ENCODE measurements at places on chromosomes 5 and 9. TPM values are rescaled to one million over a fixed set of nuclear protein-coding genes. Genes with fewer than 3 reads are reported as not detected.

PCDHA9 gene
- 0.14 TPM for total RNA-seq

GRCh38 chr5:174325431-174325830, 279.9 kb downstream of the NSG2 start:
- no peaks in the 10 kb centered on the region for H3K4me1 ChIP-seq
- no peak overlapping the region for H3K4me3 ChIP-seq
- H3K27me3 ChIP-seq = no peaks in the 10 kb centered on the region
- no peak overlapping the region for H3K27ac ChIP-seq
- H3K36me3 ChIP-seq = no peaks in the 10 kb centered on the region
- DNase-seq = peak; percentile 37

- no peaks in the 10 kb centered on the region for H3K27me3 ChIP-seq
- H3K4me3 ChIP-seq = peak overlapping the region; percentile 69
- H3K27ac ChIP-seq = peak overlapping the region; percentile 100
- peaks cover 52% of the 10 kb centered on the region for H3K36me3 ChIP-seq
Observed at GRCh38 chr9:35070823-35071813, 1.3 kb downstream of the VCP start.

DNA sequence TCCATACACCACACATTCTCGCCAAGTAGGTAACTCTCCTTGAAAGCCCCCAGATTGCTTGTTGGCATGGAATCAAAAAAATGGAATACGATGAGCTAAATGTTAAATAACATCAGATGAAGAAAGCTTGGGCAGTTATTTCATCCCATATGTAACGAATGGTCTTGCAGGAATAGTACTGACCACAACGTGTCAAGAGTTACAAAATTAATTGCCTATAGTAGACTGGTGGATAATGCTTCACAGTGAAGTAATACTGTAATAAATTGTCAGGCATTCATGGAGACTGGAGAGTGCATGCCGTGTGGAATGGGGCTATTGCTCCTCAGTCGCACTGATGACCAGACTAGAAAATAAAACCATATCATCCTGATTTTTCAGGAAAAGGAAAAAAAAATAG, 1628.7 kb downstream of the MAT2B start:
- no peaks in the 10 kb centered on the region for H3K4me1 ChIP-seq
- no peaks in the 10 kb centered on the region for H3K36me3 ChIP-seq
- no peak for DNase-seq
- no peak overlapping the region for H3K4me3 ChIP-seq
- H3K27me3 ChIP-seq = no peaks in the 10 kb centered on the region

- H3K4me3 ChIP-seq = no peak overlapping the region
- no peak overlapping the region for H3K27ac ChIP-seq
- H3K4me1 ChIP-seq = no peaks in the 10 kb centered on the region
Observed at GRCh38 chr9:131927091-131927490, 152.6 kb downstream of the MED27 start.

Measured in spleen (tissue), 13 donors.